ENCODE measurements at places on chromosomes 12 and 14.

GRCh38 chr14:75934998-75935628 lies 46.7 kb downstream of the TGFB3 start:
- DNase-seq: no peak

- DNase-seq: peak; percentile 61
Observed at GRCh38 chr14:35687335-35687939, 121.7 kb downstream of the RALGAPA1 start.

GRCh38 chr14:104929268-104930230 lies 4.9 kb downstream of the PLD4 start:
- no peak for DNase-seq

DNA sequence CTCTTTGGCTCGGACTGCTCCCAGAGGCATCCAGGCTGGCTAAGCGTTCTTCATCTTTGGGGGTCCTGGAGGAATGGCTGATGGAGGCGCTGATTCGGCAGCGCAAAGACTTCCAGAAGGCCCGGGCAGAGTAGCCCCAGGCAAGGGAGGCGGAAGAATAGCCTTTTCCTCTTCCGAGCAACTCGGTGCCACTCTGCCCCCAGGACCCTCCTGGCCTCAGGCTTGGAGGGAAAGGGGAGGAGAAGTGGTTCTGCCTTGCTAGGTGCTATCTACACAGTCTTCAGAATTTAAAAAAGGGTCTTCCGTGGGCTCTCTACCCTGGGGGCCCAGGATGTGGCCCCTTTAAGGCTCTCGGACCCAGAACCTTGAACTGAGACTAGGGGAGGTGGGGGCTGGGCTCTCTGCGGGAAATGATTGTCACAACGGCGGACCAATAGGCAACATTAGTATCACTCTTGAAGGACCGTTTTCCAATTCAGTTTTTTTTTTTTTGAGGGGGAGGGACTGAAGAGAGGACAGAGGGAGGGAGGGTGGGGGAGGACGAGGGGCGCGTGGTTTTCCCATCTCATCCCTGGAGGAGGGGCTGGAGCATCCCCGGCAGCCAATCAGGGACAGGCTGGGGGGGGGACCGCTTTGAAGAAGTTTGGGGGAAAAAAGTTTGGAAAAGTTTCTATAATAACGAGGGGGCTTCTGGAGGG lies at the start of gene NFATC4:
TSS of gene NFATC4 (plus strand) at position 671 of the 698 bp plus-strand sequence. CDS start 157 bp downstream, outside the sequence.
- DNase-seq: no peak

- DNase-seq: no peak
Observed at GRCh38 chr14:42624980-42625761, 1018.5 kb downstream of the LRFN5 start.

GRCh38 chr12:108352591-108352990 lies 13.5 kb upstream of the CMKLR1 start:
- no peak for DNase-seq

DNA sequence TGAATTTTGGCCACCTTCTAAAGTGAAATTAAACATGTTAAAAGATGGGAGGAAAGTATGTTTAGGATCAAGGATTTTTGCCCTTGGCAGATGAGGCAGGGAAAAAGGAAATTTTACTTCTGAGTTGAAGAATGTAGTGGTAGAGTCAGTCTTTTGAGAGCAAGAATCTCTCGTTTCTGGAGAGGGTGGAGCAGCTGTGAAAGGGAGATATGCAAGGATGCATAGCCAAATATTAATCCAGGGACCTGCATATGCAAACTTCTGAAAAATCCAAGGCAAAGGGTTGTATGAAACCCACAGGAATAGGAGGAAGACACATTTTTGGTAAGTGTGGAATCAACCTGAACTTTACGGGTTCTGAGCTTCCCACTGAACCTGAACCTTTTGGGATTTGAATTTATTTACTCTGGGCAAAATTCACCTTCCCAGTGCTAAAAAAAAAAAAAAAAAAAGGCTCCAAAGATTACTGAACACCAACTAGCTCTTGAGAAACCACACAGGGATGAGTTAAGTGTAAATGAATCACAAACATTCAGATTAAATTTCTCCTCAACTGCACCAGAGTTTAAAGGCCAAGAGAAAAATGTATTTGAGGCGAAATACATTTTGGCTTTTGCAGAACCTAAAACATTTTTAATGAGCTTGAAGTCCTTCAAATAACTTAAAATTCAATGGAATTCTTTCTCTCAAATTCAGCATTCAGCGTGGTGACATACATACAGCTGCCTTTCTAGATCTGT lies 187.1 kb upstream of the CDKN3 start:
- DNase-seq: no peak

DNA sequence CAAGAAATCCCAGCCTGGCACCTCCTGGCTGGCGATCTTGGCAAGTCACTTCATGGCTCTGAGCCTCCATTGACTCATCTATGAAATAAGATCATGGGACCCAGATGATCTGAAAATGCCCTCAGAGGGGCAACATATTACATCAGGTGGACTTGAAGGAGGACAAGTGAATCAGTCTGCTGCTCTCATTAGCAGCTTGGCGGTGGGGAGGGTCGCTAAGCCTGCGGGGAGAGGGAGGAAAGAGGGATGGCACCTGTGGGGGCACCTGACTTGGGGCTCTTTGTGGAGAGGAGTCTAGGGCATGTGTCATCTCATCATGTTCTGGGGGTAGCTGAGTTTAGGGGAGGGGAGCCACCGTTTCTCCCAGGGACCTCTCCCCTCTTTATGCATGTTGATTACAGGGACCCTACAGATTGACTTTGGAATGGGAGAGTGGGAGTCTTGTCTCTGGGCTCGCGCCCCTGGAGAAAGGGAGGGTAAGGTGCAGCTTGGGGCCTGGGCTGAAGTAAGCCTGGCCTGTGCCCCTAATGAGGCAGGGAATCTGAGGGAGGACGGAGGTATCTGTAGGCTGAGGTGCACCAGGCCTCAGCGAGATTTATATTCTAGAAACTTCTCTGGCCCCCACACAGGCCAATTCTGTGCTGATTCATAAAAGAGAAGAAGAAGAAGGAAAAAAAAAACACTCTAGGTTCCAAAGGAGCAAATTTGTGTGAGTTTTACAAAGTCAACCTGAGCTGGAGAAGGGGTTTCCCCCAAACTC lies 29.3 kb upstream of the BATF start:
- no peak for DNase-seq

All from activated CD4-positive, alpha-beta T cell treated with anti-CD3 and anti-CD28 coated beads, Interleukin-2, amount 50 U/mL, for 16 hours (primary cell).